ENCODE measurements at places on chromosomes 5 and 9.

- DNase-seq = no peak
Observed at GRCh38 chr9:84793251-84793650, 123.7 kb downstream of the NTRK2 start.

DNA sequence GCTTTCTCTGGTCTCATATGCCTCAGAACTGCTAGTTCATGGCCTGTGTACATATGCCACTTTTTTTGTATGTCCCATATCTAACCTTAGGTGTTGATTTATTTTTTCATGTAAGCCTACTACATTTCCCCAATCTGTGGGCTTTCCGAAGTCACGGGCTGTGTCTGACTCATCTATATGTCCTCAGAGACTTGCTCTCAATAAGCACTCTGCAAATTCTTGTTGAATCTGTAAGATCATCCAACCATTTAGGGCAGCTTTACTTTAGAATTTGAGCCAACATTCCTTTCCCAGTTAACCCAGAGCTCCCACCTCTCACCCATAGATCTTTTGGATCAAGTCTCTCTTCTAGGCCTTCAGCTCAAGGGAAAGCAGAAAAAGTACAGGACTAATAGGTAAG, 263.4 kb downstream of the SEC61B start:
- DNase-seq = no peak

DNA sequence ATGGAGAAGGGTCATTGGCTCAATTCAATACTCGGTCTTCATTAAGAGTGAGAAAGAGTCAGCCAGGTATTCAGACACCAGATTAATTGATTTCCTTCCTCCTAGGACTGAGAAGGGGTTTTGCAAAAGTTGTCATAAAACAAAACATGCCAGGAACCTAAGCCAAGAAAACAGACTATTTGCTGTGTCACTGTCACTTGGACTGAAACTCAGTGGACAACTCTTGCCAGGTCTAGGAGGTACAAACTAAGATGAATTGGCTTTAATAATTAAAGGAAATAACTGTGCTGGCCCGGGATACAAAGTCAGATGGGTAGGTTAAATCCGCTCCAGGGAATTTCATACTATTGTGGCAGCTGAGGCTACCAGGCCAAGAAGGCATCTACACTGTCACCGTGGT, 71.1 kb upstream of the TBC1D9B start:
- no peak for DNase-seq

DNA sequence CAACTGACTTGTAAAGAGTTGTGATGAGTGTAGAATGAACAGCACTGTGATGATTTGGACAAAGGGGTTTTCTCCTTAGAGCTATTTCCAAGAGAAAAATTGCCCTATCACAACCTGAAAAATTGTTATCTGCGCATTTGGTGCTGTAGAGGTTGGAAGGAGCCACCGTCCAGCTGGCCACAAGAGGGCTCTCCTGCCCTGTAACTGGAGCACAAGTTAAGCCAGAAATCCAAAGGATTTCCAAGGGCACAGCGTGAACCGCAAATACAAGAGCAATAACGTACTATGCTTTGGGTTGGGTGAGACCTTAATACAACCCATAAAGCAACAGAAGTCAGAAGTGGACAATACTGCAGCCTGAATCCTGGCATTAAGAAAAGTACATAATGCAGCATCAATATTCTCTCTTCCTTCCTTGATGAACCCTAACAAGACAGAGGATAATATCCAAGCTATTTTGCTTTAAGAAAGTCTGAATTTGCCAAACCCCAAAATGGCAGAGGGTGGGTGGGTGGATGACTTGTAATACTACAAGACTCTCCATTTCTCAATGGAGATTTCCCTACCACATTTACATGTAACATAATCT, 56.8 kb upstream of the SMIM32 start:
- DNase-seq = peak; percentile 39

DNA sequence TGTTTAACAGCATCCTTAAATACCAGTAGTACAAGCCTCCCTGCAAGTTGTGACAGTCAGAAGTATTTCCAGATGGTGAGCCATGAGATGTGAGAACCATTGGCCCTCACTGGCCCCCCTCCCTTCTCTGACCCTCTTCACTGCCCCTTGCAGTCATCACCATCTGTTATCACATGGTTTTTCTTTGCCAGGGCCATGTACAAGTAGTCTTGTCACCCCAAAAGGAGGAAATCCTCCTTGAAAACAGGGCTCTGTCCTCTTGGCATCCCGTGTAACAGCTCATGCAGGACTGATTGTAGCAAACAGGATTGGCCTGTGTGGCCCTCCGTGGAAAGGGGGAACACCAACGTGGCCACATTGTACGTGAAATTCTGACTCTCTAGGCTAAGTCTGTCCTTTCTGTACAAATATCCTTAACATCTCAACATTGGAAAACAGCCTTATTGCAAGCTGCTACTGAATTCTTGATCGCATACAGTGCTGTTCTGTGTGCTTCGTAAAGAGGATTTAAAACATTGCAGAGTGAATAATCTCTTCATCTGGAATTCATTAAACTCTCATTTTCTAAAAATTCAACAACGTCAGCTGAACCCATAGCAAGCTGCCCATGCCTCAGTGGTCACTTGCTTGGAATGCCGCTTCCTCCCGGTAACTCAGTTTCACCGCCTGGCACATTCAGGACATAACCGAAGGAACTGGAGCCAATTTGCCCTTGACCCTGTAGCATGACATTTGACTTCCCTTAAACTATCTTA, 171.7 kb downstream of the ATPSCKMT start:
- DNase-seq = no peak

DNA sequence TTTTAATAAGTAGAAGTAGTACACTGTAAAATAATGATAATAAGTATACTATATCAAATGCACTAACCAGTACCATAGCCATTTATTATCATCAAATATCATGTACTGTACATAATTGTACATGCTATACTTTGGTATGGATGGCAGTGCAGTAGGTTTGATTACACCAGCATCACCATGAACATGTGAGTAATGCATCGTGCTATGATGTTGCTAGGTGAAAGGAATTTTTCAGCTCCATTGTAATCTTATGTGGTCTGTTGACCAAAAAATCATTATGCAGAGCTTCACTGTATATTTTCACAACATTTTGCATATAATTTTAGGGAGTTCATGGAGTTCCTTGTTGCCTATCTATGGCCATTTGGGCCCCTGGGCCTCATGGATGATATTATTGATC, 72.2 kb upstream of the HMHB1 start:
- no peak for DNase-seq

DNA sequence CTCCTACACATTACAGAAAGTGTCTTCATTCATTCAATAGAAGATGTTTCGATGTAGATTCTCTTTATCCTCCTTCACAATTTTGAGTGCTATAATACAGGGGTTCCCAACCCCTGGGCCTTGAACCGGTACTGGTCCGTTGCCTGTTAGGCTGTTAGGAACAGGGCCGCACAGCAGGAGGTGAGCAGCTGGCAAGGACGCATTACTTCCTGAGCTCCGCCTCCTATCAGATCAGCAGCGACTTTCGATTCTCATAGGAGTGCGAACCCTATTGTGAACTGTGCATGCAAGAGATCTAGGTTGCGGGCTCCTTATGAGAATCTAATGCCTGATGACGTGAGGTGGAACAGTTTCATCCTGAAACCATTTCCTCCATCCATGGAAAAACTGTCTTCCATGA, 153.0 kb upstream of the SMC2 start:
- DNase-seq = no peak

DNA sequence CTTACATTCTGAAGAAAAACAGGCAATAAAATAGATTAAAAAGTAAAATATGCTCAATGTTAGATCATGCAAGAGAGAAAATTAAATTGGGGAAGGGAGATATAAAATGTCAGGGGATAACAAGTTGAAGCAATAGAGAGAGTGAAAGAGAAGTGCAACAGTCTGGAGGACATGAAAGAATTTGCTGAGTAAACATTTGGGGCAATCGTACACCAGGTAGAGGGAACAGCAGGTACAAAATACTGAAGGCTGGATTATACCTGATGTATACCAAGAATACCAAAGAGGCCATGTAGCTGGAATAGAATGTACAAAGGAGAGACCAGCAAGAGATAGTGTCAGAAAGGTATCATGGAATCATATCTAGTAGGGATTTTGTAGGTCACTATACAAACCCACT, 300.8 kb downstream of the DNAH5 start:
- DNase-seq = no peak

DNA sequence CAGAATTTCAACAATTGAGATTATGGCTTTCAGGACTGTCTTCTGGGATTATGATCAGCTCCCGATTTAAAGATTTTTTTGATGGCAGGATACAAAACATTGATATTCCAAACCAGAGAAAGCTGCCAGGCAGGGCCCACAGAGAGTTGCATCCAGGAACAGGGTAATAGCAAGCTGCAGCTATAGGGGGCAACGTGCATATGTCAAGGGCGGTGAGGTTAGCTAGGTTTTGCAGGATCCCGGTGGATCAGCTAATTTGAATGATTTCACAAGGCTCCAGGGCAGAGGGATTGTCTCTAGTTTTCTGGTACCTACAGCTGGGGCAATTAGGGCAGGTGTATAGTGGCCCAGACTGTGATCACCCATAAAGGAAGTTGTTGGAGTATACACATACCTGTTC, 339.4 kb downstream of the CHSY3 start:
- DNase-seq = no peak
